ENCODE measurements at places on chromosomes 1 and 21.

- no peak for DNase-seq
These were observed 17.2 kb upstream of the ZBTB8B start for GRCh38 chr1:32447469-32448185.

DNA sequence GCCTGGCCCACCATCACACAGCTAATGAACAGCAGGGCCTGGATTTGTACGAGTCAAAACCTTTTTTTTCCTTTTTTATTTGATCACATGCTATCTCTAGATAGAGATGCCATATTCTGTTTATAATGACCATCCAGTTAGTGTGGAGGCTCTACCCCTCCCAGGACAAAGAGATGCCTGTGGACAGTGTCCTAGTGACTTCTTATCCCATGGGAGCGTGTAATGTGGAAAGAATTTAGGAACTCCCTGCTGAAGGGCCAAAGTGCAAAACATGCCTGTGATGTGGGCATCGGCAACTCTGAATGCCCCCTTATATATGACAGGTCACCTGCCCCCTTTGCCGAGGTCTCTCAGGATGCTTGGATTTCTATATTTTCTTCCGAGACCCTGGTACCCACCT, 292.2 kb downstream of the RRAGC start:
- DNase-seq, result no peak

GRCh38 chr1:66168948-66169671, 364.8 kb upstream of the SGIP1 start:
- no peak for DNase-seq

DNA sequence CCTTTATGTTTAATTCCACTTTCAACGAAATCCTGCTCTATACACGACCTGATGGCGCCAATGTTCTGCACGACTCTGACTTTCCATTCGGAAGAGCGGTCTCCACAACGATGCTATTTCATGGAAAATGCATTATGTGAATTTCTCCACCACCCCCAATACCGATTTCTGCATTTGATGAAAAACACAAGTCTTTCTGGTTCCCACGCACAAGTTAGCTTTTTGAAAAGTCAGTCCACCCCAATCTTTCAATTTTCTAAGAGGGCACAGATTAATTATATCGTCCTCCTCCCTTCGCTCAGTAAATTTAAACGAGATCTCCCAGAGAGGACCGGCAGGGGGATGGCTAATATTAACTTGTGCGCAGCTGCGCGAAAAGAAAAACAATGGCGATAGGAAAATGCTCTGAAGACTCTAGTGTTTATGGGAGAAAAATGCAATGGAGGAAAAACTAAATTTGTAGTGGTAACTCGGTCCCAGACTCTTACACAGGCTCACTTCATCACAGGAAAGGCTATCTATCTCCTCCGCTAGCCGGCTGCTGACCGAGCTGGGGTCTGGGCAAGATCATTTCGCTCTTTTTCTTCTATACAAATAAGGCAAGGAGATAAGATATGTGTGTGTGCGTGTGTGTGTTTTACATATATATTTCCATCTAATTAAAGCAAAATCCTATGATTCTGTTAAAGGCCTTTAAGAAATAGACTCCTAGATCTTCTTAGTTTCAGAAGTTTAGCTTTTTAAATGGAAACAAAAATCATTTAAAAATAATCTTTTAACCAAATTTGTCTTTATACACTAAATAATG, 1.2 kb upstream of the LHX8 start:
- DNase-seq, result no peak

GRCh38 chr1:234776876-234777855, 167.2 kb upstream of the IRF2BP2 start:
- no peak for DNase-seq

DNA sequence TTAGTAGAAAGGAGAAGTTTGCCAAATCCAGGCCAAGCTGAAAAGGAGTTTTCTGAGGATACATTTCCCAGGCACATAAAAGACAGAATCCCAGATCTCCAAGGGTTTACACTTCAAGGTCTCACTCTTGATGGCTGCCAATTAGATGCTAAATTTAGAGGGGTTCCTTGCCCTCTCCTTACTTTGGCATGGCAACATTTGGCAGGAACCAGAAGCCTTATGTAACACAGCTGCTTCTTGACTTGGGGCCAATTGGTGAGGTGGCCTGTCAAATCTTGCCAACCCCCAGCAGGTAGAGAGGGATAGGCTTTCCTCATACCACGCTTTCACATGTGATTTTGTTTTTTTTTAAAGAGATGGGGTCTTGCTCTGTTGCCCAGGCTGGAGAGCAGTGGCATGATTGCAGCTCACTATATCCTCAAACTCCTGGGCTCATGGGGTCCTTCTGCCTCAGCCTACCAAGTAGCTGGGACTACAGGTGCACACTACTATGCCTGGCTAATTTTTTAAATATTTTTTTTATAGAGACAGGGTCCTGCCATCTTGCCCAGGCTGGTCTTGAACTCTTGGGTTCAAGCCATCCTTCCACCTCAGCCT, 25.2 kb upstream of the NKAIN1 start:
- no peak for DNase-seq

DNA sequence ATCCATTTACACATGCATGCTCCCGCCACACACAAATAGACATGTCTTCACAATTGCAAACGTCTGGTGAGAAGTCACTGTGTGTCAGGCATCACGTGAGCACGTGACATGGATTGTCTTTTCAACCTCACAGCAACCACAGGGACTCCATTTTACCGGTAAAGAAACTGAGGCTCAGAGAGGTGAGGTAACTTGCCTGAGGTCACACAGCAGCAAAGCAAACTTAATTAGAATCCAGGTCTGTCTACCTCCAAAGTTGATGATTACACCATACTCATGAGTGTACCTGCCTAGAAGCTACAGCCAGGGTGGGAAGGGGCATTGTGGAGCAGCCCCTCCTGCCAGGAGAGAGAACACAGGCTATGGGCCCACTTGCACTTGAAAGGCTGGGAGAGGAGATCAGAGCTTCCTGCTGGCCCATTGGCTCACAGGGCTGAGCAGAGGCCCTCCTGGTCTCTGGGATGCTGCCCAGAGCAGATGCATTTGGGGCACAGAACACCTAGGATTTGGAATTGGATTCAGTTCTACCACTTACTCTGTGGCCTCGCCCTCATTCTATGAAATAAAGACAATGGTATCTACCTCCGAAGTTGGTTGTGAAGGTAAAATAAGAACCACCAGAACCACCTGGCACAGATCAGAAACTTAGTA, 44.4 kb upstream of the SELENON start:
- no peak for DNase-seq

DNA sequence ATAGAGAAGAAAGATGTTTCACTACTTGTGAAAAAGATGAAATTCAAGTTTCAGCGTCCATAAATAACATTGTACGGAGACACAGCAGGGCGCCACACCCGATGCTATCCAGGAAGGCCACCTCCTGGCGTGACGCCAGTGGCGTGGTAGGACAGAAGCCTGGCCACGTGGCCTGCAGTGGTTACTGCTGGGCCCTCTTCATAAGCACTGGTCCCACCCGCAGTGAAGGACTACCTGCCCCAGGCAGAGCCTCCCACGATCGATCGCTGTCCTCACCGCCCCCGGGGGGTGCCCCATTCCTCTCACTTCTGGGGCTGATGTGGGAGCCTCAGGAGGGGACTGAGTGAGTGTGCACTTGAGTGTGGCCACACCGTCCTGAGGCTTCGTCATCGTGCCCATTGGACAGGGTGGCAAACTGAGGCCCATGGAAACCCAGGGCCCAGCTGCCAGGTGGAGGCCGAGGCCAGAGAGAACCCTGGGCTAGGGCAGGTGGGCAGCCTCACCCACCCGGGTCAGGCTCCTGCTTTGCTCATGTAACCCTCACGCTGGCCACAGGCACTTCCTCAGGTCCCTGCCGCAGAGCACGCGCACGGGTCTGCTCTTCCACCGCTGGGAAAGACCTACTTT, 11.7 kb upstream of the HES5 start:
- DNase-seq, result no peak

DNA sequence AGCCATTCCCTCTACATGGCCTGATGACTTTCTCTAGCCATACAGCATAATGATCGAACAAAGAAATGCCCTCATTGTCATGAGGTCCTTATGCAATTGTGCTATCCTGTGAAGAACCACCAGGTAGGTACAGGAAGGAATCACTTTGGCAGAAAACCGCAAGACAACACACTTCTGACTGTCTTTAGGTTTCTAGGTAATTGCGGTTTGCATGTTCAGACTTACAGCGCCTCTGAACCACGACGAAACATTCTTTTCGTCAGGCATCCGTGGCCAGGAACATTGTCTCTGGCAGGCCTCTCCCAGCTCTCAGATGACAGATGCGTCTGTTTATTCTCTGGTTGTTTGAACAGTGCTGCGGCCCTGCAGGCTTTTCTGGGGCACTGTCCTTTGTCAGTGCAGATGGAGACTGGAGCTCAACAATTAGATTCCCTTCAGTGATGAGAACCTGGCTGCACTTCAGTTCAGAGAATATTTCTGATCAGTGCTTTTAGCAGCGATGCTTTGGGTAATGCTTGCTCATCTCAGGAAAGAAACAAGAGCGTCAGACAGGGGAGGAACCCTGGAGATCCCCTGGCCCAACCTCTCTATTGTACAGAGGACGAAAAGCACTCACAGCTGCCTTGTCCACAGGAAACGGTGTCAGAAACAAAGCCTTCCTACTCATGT, 63.4 kb downstream of the B3GALT5 start:
- DNase-seq, result peak; percentile 91

- DNase-seq, result no peak
These were observed 13.3 kb upstream of the SYNC start for GRCh38 chr1:32715901-32716311.

- DNase-seq, result no peak
These were observed 537.8 kb downstream of the SMYD3 start for GRCh38 chr1:245969283-245969682.

- DNase-seq, result no peak
These were observed 10.6 kb upstream of the RUNX1 start for GRCh38 chr21:35059742-35060141.

DNA sequence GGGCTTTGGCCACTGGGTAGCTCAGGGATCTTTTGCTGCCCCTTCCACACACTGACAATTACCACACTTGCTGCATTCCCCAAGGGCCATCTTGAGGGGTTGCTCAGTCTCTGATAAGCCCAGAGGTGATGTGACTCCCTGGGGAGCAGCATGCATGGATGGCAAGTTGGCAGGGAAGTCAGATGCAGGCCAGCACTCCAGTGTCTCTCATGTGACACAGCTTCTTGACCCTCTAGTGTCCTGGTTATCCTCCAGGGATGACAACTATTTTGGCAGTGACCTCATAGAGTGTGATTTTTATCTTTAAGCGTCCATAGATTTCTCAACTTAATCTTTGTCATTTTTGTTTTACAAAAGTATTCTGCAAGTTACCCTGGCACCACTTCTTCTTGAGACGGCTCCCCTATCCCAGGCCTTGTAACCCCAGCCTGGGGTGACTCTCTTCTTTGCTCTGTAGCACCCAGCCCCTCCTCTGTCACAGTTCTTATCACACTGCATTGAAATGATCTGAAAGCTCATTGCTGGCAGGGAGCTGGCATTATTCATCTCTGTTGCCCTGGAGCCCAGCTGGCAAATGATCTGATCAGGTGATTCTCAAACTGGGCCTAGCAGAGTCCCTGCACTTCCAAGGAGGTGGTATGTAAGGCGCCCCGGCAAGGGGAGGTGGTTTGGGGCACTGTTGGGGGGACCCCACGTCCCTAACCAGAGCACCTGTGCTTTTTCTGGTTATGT, 72.6 kb downstream of the TENT5C start:
- DNase-seq, result no peak

DNA sequence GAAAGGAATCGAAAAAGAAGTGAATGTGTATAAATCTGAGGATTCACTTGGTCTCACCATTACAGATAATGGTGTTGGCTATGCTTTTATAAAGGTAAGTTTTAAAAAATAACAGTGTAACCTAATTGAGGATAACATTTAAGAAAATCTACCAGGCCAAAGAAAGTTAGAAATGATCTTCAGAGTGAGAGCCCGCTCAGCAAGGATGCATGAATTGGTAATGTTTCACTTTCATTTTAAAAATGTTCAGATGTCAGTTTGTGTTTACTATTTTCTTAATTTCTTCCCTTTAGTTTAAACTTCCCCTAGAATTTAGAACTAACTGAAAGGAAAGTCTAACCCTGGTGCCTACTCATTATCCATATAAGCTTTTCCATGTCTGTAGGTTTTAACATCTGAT, 35.0 kb downstream of the GIPC2 start:
- no peak for DNase-seq

DNA sequence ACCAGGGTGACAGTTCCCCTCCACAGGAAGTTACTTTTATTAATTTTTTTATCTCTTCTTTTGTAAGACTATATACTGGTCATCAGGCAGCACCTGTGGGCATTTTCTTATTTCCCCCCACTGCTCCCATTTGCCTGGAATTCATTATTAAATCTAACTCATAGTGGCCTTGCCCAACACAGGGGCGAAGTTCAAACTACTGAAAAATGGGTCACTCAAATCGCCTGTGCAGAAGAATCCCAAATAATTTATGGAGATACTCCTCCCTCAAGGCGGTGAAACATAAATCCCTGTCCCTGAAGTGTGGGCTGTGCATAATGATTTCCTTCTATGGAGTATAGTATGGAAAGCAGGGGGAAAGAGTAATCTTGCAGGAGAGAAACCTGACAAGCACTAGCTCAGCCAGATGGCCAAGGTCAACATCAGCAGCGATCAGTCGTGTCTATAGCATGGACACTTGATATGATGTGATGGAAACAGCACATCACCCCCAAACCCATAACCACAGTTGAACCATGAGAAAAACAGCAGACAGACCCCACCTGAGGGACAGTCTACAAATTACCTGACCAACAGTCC, 7.9 kb downstream of the CAMK2N1 start:
- DNase-seq, result no peak

- DNase-seq, result no peak
These were observed 67.2 kb downstream of the ZBTB18 start for GRCh38 chr1:244118109-244118761.

DNA sequence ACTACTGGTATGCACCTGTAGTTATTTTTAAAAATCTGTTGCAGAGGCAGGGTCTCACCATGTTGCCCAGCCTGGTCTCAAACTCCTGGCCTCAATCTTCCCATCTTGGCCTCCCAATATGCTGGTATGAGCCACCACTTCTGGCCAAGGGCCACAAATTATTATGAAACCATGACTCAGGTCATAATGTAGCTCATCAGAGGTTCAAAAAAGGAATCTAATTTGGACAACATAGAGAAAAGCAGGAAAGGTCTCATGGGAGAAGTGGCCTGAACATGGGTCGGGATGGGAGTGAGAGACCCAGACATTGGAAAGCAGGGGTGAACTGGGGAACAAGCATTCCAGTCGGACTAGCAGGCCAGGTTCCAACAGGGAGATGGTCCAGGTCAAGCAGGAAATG, 45.2 kb upstream of the C1orf198 start:
- DNase-seq, result no peak

GRCh38 chr1:62318756-62319544, at the start of gene KANK4:
Gene KANK4, minus strand, starts transcription at chr1:62319434. Its CDS starts 37,870 bp downstream, at chr1:62281564.
- DNase-seq, result peak; percentile 10

DNA sequence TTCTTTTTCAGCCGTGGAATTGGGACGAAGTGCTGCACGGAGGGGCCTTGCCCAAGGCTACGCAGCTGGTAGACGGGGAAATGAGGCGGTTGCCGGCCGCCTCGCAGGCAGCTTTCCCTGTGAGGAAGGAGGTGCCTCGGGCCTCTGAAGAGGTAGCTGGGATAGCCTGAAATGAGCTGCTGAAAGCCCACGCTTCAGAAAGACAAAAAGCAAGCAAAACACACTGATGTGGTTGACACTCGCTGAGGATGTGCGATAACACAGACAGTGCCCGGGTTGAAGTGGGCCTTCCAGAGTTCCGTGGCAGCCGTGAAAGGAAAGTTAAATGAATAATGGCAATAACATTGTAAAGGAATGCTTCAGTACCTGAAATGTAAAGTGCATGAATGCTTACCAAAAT, 47.2 kb downstream of the S1PR1 start:
- no peak for DNase-seq

GRCh38 chr1:112040891-112041740, 51.6 kb upstream of the KCND3 start:
- DNase-seq, result no peak

- no peak for DNase-seq
These were observed 43.2 kb upstream of the KCTD3 start for GRCh38 chr1:215523906-215524305.

Measured in NCI-H1105 treated with DMSO at 0.1 percent for 48 hours (cell line).